DMS153 (cell line): ENCODE measurements at places on chromosomes 13 and 19.

GRCh38 chr19:17035842-17036424 is 9.3 kb upstream of the CPAMD8 start:
- no peak for DNase-seq

DNA sequence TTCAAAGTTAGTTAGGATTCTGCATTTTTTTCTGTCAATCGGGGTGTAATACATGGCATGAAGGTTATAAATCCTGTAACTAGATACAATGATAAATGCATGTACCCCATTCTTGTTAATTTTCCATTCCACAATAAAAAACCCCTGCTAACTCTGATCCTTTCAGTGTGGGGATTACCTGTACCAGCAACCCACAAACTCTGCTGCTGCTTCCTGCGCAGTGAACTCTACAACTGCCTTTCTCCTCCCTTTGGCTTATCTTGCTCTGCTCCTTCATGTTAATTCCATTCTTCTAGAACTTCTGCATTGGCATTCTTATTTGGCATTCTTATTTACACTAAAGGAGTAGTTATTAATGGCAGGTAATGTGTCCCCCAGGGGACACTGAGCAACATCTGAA is 273.1 kb downstream of the KLF12 start:
- DNase-seq = no peak

GRCh38 chr19:42816894-42817293 is 51.4 kb upstream of the PSG8 start:
- peak; percentile 27 for DNase-seq

GRCh38 chr19:7888145-7888825 is at the start of gene LRRC8E:
Gene LRRC8E (plus strand): TSS chr19:7888510. CDS start chr19:7895604, 7,094 bp downstream.
- DNase-seq = no peak

- DNase-seq = no peak
Observed at GRCh38 chr13:78131811-78132210, 213.2 kb upstream of the EDNRB start.

GRCh38 chr19:58315580-58315979 is 10.4 kb downstream of the ERVK3-1 start:
- DNase-seq = no peak

- DNase-seq = no peak
Observed at GRCh38 chr19:46452186-46452585, 19.2 kb downstream of the PNMA8A start.

GRCh38 chr13:98291658-98292057 is 114.6 kb upstream of the RNF113B start:
- DNase-seq = no peak

- peak; percentile 66 for DNase-seq
Observed at GRCh38 chr13:60329221-60329923, 67.6 kb upstream of the TDRD3 start.

DNA sequence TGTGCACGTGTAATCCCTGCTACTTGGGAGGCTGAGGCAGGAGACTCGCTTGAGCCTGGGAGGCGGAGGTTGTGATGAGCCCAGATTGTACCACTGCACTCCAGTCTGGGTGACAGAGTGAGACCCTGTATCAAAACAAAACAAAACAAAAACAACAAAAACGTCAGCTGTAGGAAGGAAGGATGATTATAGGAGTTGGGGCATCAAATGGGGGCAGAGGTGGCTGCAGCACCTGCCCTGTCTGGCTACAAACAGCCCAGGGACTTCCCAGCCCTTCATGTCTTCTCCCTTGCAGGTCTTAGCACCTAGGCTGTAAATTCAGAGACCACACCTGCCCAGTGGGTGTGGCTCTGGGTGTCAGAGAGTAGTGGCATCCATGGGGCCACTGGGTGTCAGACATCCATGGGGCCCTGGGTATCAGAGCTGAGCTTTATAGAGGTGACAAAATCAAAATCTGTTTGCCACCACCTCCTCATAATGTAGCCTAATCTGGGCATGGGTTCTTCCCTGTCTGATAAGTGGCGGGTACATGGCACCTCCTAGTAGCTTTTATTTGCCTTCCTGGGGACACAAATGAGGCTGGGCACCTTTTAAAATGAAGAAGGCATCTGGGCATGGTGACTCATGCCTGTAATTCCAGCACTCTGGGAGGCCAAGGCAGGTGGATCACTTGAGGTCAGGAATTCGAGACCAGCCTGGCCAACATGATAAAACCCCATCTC is 4.7 kb upstream of the B3GNT3 start:
- DNase-seq = peak; percentile 9

GRCh38 chr13:48040896-48041295 is 3.4 kb downstream of the NUDT15 start:
- no peak for DNase-seq

GRCh38 chr19:30857388-30857787 is 485.2 kb downstream of the ZNF536 start:
- DNase-seq = no peak

GRCh38 chr13:94711561-94712286 is 621 bp downstream of the SOX21 start:
- no peak for DNase-seq

DNA sequence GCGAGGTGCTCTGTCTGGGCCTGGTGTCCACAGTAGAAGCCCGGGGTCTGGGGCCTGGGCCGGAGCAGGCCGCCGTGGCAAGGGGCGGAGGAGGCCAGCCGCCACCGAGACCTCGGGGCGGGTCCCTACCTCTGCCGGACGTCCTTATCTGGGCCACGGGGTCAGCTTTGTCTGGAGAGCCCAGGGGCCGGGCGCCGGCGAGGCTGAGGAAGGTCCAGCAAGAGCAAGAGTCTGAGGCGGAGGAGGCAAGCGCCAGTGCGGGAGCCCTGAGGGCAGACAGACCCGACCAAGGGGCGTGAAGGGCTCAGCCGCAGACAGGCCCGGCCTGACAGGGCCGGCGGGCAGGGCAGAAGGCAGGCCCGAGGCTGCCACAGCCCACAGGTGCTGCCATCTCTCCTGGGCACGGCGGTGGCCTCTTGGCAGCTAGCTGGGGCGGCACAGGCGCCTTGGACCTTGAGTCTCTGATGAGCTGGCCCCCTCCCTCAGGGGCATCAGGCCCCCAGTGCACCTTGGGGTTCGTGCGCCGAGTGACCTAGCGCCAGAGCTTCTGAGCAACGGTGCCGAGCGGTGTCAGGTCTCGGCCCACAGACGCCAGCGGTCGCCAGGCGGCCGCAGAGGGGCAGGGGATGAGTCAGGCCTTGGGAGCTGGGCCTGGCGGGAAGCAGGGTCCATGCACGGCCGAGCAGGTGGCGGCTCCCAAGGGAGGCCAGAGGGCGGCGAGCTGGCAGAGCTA is 19.1 kb upstream of the AKAP8 start:
- DNase-seq = no peak

GRCh38 chr13:77337159-77337558 is 10.3 kb upstream of the MYCBP2 start:
- DNase-seq = no peak
